ENCODE measurements at places on chromosomes 11 and 22.

DNA sequence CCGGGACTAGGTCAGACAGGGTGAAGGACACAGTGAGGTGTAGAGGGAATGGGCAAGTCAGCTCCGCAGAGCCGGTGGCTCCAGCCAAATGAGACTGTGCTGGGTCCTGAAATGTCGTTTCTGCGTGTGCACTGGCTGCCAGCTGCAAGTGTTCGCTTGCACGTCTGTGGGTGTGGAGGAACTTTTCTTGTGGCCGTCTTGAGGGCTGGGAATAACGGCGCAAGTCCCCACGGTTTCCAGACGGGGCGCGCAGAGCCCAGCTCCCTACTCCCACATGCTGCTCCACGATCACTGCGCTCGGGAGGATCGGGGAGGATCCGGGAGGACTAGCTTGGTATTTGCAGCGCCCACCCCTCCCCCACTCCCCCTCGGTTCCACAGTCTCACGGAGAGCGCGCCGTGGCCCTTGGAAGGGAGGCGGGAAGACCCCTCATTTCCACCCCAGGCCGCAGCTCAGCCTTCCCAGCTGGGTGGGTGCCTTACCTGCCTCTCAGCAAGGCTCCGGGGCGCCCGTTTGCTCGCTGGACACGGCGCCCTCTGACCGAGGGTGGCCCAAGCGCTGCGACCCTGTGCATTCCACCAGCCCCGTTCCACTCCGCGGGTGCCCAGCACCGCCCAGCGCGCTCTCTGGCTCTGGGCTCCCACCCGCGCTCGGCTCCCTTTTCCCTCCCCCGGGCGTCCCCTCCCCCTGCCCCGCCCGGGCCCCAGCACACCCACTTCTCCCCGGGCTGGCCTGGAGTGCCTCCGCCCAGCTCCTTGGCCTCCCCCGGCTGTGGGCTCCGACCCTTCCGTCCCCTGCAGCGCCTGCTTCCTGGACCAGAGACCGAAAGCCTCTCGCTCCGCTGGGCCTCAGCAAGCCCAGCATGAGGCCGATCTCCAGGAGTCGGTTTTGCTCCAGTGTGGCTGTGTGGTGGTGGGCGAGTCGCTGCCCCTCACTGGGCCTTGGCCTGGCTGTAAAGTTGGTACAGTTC is at the start of gene KCNE3:
Gene KCNE3, minus strand, starts transcription at position 634 of the 970 bp plus-strand sequence. CDS start 9,986 bp downstream, outside the sequence.
- DNase-seq, result no peak

- peak; percentile 84 for DNase-seq
These were observed 457 bp downstream of the CPSF7 start for GRCh38 chr11:61429346-61429690.

DNA sequence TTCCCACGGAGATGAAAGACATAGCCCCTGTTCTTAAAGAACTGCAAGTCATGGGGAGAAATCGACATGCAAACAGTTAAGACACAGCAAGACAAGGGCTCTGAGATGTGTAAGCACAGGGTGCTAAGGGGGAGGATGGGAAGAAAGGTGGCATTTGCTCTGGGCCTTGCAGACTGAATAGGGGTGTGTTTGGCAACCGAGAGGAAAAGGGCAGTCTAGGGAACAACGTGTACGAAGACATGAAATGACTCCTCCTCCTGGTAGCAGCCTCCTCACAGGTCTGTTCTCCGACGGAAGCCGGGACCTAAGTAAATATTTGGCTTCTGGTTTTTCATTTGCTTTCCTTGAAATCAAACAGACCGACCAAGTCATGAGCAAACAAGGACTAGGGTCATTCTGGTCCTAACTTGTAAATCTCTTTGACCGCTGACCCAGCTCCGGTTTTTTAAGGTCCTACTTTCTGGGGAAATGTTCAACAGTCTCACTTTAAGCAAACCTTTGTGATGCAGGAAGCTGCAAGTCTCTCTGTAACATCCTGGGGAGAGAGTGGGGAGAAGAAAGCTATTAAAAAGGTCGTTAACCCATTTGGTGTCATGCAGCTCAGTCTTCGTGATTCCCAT is 19.7 kb downstream of the NNMT start:
- DNase-seq, result no peak

DNA sequence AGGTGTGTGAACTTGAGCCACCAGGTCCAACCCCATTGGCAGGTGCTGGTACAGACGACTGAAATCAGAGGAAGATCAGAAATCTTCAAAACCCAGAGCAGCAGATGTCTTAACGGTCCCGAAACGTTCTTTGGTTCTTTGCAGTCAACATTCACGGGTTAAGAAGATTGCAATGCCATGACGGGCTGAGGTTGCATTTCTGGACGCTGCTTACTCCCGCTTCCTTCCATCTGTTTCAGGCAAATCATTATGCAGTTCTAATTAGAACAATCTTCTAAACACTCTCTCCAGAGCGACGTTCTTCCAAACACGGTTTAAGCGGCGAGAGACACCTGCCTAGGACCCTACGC is 492 bp upstream of the LUZP2 start:
- DNase-seq, result no peak

DNA sequence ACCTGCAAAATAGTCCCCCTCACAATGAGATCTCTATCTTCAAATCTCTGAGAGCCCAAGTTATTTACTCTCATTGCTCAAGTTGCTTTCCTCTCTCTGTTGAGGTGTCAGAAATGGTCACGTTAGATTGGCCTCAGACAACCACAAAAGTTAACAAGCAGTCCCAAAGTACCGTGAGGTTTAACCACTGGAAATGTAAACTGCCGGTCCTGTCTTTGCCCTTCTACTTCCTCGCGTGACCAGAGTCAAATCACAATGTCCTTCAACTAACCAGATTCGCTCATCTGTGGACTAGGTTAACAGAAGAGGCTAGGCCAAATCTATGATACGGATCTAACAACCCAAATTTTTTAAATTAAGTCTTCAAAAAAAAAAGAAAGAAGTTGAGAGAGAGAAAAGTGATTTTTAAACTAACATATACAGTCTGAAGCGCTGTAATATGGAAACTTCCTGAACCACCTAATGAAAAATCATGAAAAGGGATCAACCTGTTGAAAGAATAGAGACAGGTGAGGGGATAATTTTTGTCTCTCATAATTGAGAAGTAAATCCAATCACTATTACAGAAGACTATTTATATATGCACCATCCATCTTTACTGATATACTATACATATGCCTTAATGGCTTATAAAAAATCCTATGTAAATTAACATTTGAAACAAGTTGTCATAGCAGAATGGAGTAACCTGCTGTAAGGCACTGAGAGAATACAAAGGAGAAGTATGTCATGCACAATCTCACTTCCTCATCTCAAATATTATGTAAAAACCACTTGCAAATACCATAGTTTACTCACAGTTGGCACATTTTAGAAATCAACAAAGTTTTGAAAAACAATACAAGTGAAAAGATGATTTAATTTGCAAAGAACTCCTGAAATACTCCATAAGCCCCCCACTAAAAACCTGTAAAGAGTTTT is 3.3 kb upstream of the JAML start:
- DNase-seq, result peak; percentile 84

GRCh38 chr11:111663820-111664219 is 61.6 kb downstream of the SIK2 start:
- DNase-seq, result no peak

GRCh38 chr11:30741039-30741550 is 154.9 kb upstream of the MPPED2 start:
- no peak for DNase-seq

DNA sequence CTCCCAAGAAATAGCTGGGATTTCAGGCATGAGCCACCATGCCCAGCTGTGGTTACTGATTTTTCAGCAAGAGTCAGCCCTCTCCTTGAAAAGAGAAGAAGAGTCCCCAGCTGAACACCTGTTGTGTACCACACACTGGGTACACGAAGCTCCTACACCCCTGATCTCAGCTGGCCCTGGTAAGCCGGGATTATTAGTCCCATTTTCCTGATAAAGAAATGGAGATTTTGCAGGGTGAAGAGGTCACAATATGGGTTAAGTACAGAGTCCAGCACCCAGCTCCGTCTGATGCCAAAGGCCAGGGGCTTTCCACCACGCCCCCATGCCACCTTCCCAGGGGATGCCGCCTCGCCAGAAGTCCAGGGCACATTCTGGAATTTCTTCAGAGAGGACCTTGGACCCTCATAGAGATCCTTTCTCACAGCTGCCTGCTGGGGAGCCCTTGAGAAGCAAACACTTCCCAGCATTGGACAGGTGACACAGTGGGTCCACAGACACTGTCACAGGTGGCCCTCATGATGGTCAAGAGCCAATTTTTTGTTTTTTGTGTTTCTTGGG is 19.8 kb upstream of the HMOX1 start:
- no peak for DNase-seq

DNA sequence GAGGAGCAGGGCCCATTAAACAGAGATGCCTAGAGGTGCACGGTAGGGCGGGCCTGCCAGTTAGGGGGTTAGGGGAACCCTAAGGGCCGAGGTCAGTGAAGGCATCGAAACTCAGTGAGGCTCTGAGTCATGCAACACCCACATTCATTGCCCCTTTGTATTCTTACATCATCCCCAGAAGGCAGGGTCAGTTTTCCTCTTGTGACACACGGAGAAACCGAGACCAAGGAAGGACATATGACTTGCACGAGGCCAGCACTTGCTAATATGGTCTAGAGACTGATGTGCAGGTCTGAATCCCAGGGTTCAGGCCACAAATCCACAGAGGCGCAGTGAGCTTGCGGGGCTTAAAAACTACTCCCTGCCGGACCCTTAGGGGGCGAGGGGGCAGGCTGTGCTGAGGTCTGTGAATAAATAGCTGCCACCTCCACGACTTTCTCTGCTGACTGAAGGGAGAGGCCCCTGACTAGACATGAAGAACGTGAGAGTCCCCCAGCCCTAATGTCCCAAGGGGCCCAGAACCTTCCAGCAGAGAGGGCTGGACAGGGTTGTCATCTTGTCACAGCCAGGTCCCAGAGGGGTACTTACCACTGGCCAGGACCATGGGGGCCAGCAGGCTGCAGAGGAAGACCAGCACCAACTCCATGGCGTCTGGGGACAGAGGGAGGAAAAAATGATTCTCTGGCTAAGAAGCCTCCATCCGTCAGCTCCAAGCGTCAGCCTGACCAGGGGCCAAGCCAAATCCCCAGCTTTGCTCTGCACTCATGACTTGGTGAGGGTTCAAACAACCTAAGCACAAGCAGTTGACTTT is 17.8 kb upstream of the FXYD2 start:
- DNase-seq, result peak; percentile 14

- no peak for DNase-seq
These were observed 13.1 kb downstream of the PACS1 start for GRCh38 chr11:66082946-66083698.

- peak; percentile 47 for DNase-seq
These were observed 45.2 kb downstream of the SC5D start for GRCh38 chr11:121337740-121338272.

- DNase-seq, result no peak
These were observed 237.2 kb downstream of the LRRC4C start for GRCh38 chr11:41222236-41222635.

- DNase-seq, result peak; percentile 29
These were observed 164.6 kb downstream of the ETS1 start for GRCh38 chr11:128422576-128423370.

DNA sequence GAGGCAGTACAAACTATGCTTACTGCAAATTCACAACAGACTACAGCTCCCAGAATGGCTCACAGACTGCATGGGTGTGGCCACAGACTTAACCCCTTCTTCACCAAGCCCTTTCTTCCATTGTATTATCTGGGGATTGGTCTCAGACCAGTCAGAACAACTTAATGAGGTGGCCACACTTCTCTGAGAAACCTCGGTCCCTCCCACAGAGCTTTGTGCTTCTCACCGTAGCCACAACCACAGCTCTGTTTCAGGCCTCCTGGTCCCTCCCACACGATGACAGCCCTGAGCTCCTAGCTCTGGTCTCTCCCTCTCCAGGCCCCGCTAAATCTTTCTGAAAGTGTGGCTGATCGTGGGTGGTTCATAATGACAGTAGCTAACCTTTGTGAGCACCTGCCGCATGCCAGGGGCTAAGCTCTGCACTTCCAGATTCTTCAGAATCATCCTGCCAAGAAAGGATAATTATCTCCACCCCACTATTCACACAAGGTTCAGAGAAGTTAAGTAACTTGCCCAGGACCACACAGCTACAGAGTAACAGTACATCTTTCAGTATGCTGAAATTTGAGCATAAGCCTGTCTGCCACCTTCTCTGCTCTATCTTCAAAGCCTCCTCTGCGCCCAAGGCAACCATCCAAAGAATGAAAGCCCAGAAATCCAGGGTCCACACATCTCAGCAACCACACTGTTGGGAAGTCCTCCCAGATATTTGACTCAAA is 5.4 kb downstream of the PDE2A start:
- peak; percentile 93 for DNase-seq

DNA sequence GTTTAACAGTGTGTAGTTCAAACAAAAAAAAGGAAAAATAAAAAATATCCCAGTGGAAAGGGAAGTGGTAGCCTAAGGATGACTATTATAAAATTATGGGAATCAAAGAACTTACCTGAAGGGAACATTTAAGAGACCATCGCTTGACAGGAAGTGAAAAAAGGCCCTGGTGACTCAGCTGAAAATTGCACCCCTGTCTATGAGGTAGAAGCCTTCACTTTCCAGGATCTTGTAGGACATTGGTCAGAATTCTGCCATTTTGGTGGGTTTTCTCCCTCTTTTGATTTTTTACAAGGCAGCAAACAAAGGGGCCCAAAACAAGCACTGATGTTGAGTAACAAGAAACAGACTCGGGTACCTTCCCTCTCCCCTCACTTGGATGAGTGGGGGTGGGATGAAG is 15.6 kb downstream of the DDX17 start:
- no peak for DNase-seq

DNA sequence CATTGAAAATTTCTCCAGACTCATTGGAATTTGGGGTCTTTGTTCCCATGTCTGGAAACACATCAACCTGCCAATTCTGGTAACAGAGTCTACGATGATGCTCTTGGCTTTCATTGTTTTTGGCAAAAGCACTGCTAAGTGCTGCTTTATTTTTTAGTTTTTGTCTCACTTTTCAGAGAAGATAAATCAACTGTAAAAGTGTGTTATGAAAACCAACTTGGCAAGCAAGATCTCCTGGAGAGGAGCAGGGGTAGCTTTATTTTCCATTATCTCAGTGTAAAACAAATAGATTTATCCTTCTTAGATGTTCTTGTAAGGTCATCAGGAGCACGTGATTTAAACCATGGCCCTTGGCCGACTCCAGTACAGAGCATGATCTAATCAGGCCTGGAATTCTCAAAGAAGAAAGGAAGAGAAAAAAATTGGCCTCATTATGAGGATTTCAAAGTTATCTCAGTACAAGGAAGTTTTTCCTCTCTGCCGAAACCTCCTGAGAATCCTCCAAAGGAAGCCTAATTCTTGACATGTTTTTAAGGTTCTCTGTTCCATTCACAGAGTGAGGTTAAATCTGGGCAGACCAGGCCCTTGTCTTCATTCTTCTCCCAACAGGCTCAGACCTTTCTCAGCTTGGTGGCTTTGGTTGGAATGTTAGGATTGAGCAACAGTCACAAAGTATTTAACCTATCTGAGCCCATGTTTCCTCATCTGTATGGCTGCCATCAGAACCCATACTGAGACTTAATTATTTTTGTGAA is 16.4 kb upstream of the PAMR1 start:
- DNase-seq, result no peak

GRCh38 chr22:45231293-45231692 is 9.4 kb downstream of the KIAA0930 start:
- no peak for DNase-seq
